Activated naive CD4-positive, alpha-beta T cell (primary cell): ENCODE measurements at places on chromosomes 2 and 18.

GRCh38 chr18:13443552-13443951, 225.0 kb downstream of the LDLRAD4 start:
- DNase-seq = no peak

DNA sequence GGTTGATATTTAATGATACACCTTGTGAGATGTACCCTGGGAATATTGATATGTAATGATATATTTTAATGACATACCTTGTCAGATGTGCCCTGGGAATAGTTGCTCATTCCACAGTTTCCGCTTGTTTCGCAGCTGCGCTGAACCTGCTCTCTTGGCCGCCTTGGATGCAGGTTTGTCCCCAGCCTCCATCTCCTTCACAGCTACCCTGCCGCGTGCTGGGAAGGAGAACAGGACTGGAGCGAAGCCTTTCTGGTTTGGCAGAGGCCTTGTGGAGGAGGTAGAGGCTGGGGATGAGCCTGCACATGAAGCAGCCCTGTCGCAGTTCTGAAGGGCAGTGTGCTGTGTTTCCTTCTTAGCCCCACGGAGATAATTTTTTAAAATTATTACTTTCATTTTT, 14.6 kb downstream of the ATG4B start:
- DNase-seq = no peak

DNA sequence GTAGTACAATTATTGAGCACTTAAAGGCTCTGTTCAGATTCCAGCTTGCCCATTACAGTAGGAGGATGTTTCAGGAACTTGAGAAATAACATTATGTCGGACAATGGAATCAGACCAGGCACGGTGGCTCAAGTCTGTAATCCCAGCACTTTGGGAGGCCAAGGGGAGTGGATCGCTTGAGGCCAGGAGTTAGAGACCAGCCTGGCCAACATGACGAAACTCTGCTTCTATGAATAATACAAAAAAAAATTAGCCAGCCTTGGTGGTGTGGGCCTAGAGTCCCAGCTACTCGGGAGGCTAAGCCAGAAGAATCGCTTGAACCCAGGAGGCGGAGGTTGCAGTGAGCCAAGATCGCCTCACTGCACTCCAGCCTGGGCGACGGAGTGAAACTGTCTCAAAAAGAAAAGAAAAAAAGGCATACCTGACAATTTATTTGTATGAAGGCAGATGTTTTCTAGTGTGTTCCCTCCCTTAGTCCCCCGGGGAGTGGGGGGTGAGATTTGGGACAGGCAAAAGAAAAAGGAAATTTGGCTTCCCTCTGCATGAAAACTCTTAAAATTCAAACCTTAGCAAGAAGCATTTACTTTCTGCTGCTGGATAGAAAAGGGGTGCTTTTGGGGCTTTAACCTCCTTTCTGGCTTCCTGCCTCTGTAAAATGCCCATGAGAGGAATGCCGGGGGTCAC, 13.7 kb upstream of the ZNF532 start:
- DNase-seq = no peak

DNA sequence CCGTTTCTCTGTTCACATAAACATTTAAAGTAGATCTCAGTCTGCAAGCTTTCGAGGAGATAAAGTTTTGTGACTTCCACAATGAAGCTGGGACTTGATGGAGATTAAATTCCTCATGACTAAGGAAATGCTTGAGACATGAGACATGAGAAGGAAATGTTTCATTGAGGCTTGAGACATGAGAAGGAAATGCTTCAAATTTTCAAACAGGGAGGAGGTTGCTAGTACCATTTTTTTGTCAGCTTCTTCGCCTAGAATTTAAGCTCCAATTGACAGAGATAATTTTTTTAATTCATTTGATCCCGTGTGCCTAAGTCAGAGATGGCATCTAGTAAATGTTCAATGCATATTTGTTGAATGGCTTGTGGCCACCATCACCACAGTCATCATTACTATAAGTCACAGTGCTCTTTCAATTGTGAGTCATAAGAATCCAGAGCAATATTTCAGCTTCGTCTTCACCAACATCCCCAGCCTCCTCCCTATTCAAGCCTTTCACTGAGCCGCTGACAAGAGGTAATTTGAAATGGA, 543 bp upstream of the MARCHF4 start:
- DNase-seq = no peak

GRCh38 chr18:29251681-29252080, 1074.8 kb upstream of the CDH2 start:
- DNase-seq = no peak

GRCh38 chr2:100833331-100833730, 13.4 kb downstream of the NPAS2 start:
- no peak for DNase-seq

- DNase-seq = no peak
Observed at GRCh38 chr2:145012214-145012670, 492.3 kb upstream of the ZEB2 start.

- no peak for DNase-seq
Observed at GRCh38 chr2:163157891-163158496, 319.4 kb upstream of the KCNH7 start.

GRCh38 chr2:166628478-166629136, 134.6 kb upstream of the SCN7A start:
- no peak for DNase-seq

GRCh38 chr2:85213901-85214512, 80.8 kb downstream of the TCF7L1 start:
- no peak for DNase-seq

DNA sequence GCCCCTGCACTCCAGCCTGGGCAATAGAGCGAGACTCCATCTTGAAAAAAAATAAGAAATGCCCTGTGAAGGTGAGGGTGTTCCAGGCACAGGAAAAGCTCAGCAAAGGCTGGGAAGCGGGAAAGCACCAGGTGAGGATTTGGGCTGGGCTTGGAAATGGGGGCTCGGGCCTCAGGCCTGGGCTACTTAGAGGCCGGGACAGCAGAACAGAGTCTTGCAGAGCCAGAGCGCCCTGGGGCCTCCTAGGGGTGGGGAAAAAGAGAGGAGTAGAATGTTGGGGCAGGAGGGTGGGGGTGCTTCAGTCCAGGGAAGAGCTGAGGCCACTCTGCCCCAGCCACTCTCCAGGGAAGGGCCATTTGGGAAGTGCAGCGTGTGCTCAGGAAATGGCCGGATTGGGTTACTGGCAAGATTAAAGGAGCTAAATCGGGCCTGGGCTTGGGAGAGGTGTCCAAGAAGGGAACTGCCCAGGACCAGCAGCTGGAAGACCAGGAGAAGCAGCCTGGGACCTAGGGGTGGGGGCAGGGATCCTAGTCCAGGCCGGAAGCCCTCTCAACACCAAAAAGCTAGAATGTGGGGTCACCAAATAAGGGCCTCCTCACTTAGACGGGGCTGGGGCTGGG, 13.8 kb upstream of the DES start:
- DNase-seq = no peak

- DNase-seq = no peak
Observed at GRCh38 chr2:31666878-31667277, 86.1 kb upstream of the SRD5A2 start.

DNA sequence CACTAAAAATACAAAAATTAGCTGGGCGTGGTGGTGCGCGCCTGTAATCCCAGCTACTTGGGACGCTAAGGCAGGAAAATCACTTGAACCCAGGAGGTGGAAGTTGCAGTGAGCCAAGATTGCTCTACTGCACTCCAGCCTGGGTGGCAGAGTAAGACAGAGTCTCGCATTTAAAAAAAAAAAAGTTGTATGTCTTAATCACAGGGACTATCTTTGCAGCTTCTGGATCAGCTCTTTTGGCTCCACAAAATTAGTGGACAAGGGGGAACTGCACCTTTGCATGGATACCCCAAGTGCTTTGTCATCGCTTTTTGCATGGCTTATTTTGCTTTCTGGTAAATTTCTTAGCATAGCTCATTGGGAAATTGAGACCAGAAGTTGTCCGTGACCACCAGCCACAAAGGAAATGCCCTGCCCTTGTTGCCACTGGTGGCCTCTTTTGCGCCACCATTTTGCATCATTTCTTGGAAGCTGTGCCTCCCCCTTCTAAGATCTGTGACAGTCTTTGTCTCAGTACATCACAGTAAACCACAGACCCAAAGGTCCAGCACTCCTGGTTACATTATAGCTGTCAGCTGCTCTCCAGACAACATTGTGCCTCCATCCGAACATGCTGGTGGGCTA, 43.9 kb upstream of the PCBP1 start:
- no peak for DNase-seq

DNA sequence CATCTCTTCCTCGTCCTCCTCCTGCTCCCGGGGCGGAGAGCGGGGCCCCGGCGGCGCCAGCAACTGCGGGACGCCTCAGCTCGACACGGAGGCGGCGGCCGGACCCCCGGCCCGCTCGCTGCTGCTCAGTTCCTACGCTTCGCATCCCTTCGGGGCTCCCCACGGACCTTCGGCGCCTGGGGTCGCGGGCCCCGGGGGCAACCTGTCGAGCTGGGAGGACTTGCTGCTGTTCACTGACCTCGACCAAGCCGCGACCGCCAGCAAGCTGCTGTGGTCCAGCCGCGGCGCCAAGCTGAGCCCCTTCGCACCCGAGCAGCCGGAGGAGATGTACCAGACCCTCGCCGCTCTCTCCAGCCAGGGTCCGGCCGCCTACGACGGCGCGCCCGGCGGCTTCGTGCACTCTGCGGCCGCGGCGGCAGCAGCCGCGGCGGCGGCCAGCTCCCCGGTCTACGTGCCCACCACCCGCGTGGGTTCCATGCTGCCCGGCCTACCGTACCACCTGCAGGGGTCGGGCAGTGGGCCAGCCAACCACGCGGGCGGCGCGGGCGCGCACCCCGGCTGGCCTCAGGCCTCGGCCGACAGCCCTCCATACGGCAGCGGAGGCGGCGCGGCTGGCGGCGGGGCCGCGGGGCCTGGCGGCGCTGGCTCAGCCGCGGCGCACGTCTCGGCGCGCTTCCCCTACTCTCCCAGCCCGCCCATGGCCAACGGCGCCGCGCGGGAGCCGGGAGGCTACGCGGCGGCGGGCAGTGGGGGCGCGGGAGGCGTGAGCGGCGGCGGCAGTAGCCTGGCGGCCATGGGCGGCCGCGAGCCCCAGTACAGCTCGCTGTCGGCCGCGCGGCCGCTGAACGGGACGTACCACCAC, 2.1 kb downstream of the GATA6 start:
- no peak for DNase-seq

DNA sequence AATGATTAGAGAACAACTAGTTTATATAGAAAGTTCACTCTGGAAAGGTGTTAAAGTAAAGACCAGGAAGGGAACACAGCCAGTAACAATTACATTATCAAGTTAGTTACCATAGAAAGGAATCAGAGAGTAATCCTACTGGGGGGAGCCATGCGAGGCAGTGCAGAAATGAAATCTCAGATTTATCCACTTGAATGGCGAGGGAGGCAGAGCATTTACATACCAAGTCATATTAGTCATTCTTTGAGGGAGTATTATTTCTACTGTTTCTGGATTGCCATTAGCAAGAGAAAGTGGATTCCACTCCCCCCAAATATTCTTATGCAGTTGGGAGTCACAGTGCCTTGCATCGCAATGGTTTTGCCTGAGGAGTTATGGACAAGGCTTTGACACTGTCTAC, 472.7 kb upstream of the TRIB2 start:
- no peak for DNase-seq

- DNase-seq = no peak
Observed at GRCh38 chr2:65663831-65664407, 231.5 kb upstream of the SPRED2 start.

- DNase-seq = peak; percentile 15
Observed at GRCh38 chr2:10028988-10029874, 14.1 kb upstream of the KLF11 start.

DNA sequence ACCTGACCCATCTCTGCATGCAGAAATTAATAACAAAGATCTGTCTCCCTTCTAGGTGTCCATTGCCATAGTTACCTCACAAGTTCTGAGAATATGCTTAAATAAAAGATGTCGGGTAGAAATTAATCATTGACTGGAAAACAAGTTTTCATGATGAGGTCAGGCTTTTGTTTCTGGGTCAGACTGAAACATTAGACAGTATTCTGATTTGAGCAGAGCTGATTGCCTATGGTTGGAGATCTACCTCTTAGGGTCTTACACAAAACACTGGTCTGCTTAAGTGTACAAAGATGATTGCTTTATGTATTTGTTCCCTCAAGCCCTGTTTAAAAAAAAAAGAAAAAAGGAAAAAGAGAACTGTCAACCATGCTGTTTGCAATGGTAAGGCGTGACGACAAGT, 956.4 kb downstream of the CPS1 start:
- no peak for DNase-seq

- no peak for DNase-seq
Observed at GRCh38 chr2:157625296-157625695, 3.4 kb downstream of the ACVR1C start.

DNA sequence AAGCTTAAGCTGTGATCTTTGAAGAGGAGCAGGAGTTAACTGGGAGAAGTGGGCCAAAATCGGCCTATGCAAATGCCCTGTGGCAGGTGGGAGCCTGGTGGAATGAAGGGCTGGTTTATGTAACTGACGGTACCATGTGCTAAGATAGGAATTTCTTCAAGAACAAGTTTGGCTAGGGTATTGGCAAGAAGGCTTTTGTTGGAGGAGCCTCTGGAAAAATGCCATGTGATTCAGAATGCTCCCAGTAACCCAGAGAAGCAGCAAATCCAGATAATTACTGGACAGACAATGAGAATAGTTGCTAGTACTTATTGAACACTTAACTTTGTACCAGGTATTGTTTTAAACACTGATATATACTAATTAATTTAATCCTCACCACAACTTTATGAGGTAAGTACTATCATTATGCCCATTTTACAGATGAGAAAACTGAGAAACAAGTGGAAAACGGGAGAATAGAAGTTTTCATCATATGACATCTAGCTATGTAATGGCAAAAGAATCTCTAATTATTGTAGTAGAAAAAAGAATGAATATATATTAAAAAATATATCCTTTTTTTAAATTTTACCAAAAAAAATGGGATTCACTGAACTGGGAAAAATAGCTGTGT, 9.1 kb upstream of the FAM124B start:
- no peak for DNase-seq

GRCh38 chr18:49510393-49511115, 23.5 kb upstream of the C18orf32 start:
- peak; percentile 13 for DNase-seq

DNA sequence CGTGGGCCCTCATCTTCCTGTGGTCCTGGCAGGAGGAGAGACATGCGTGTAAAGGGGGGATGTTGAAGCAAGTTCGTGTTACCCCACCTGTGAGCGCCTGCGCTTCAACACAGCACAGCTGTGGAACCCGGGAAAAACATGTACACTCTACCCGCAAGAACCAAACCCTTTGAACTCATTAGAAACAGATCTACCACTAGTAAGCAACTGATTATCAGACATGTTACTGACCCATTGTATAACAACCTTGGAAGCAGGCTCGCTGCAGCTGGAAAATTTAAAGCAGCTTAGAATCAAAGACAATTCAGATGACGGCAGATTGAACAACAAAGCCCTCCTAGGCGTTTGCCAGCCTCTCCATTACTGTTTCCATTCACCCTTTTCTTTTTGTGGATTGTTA, 771.7 kb upstream of the SALL3 start:
- DNase-seq = no peak

- no peak for DNase-seq
Observed at GRCh38 chr2:175619179-175620045, 382.7 kb downstream of the LNPK start.

GRCh38 chr18:58046794-58047555, 2.9 kb downstream of the NEDD4L start:
- DNase-seq = no peak

- no peak for DNase-seq
Observed at GRCh38 chr2:235523486-235524150, 29.8 kb downstream of the AGAP1 start.

GRCh38 chr2:161049559-161049958, 110.7 kb upstream of the TANK start:
- DNase-seq = no peak

- no peak for DNase-seq
Observed at GRCh38 chr18:5097116-5097703, 99.8 kb downstream of the AKAIN1 start.
